Astrocyte of the spinal cord (primary cell): ENCODE measurements at places on chromosomes 4 and X.

DNA sequence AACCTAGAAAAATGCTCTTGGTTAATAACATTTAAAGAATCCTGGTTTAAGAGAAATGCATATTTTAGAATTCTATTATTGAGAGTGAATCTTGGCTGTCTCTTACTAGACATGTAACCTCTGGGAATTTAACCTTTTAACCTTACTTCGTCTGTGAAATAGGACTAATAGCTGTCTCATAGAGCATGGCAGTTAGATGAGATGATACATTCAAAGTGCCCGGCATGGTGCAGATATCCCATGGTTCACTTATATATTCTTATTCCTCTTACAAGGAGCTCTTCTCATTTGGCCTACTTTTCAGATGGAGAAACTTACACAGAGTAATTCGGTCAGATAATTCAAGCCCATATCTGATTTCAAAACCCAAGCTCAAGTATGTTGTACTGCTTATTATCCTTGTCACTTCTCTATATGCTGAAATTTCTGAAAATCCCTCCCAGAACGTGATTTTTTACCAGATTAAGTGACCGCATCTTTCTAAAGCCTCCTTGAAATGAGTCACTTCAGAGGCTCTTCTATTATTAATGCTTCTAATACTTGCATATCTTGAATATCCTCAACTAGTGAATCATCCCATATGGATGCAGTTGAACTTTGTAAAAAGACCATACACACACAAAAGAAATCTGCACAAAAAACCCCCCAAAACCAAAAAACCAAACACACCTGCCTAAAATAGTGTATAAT, 4.9 kb downstream of the CDKN2AIP start:
- no peak for DNase-seq

GRCh38 chr4:32987111-32987510, 2266.9 kb downstream of the PCDH7 start:
- DNase-seq: no peak

- DNase-seq: no peak
Measured at GRCh38 chr4:69888336-69888735, 28.4 kb upstream of the SULT1E1 start.

GRCh38 chrX:13899607-13900006, 82.7 kb upstream of the GPM6B start:
- DNase-seq: peak; percentile 67

DNA sequence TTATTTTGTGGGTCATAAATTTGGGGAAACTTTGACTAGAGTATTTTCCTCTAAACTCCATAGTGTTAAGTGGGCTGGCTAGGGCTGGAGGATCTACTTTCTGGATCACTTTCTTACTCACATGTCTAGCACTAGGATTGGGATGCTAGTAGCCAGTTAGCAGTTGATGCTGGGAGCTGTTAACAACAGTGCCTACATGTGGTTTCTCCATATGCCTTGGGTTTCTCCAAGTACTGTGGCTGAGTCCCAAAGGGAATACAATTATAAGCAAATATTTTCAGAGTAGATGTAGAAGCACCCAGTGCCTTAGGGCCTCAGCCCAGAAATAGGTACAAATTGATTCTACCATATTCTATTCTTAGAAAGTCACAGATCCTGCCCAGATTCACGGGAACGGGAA, 1614.9 kb downstream of the ARAP2 start:
- DNase-seq: no peak

DNA sequence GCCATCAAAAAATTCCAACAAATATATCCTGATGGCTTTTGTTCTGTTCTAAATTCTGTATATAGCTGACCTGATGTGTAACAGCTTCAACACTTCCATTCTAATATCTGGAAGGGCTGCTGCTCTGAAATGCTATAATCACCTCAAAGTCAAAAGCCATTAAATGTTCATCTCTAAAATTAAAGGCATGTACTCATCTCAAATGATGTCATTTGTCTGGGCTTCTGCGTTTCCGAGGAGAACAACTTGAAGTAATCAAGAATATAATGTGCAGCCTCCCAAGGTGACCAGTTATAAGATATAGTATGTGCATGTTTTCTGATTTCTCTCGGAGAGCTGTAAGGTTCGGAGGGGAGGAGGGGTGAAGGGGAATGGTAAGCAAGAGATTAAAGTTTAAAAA, 237.6 kb downstream of the SCFD2 start:
- DNase-seq: no peak

GRCh38 chr4:25863347-25863784, 578 bp upstream of the SEL1L3 start:
- no peak for DNase-seq

DNA sequence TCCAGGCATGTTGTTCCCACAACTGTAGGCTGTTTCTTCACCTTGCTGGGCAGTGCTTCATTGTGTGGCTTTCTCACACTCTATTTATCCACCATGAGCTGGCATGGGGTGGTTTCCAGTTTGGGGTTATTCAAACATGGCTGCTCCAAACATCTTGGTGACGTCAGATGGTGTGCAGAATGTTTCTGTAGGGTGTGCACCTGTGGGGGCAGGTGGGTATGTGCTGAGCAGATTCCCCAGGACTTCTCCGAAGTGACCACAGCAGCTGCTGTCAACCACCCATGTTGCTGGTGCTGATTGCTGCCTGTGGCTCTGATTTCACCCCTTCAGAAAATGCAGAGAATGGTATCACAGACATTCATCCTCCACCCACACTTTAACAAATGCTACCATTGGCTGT, 5.0 kb upstream of the PSAPL1 start:
- no peak for DNase-seq

GRCh38 chrX:33252306-33252825, 41.0 kb upstream of the DMD start:
- no peak for DNase-seq

DNA sequence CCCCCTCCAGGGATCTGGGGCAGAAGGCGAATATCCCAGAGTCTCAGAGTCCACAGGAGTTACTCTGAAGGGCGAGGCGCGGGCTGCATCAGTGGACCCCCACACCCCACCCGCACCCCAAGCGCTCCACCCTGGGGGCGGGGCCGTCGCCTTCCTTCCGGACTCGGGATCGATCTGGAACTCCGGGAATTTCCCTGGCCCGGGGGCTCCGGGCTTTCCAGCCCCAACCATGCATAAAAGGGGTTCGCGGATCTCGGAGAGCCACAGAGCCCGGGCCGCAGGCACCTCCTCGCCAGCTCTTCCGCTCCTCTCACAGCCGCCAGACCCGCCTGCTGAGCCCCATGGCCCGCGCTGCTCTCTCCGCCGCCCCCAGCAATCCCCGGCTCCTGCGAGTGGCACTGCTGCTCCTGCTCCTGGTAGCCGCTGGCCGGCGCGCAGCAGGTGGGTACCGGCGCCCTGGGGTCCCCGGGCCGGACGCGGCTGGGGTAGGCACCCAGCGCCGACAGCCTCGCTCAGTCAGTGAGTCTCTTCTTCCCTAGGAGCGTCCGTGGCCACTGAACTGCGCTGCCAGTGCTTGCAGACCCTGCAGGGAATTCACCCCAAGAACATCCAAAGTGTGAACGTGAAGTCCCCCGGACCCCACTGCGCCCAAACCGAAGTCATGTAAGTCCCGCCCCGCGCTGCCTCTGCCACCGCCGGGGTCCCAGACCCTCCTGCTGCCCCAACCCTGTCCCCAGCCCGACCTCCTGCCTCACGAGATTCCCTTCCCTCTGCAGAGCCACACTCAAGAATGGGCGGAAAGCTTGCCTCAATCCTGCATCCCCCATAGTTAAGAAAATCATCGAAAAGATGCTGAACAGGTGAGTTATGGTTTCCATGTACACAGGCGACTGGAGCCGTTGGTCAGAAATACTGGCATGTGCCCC, at the start of gene CXCL1:
Gene CXCL1, plus strand, starts transcription at position 264 of the 926 bp plus-strand sequence. Its CDS starts 78 bp downstream, at position 342.
- peak; percentile 50 for DNase-seq

DNA sequence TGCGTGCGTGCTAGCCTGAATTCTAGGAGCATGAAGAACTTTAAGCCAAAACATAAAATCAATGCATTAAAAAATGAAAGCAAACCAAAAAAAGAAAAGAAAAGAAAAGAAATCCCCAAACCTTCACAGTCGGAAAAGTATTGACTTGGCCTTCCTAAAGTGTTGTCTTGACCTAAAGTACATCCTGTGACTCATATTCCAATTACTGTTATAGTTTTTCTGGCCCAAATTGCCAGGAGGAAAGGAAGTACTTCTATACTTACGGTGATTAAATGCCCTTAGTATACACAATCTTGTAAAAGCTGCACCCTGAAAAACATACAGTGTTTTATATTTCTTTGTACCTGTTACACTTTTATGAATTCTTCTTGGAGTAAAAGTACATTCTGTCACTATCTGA, 512.8 kb downstream of the ANKRD50 start:
- peak; percentile 83 for DNase-seq

GRCh38 chr4:89712827-89713226, 124.1 kb downstream of the SNCA start:
- DNase-seq: no peak

- DNase-seq: no peak
Measured at GRCh38 chrX:74160816-74161215, 143.2 kb upstream of the ZCCHC13 start.

DNA sequence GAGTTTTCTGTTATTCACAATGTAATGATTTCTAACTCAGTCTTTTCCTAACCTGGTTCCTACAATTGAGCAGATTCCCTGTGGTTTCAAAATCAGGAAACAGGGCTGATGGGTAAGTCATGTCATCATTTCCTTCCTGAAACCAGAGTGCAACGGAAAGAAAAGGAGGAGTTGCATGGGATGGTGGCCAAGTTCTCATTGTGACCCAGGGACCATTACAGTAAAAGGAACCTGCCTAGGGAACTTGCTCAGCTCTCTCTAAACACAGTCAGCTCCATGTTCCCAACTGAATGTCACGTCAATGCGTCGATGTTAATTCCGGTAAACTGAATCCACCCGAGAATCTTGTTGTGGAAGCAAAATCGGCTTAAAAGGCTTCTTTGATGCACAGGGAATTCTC, 51.2 kb downstream of the LGI2 start:
- DNase-seq: no peak

DNA sequence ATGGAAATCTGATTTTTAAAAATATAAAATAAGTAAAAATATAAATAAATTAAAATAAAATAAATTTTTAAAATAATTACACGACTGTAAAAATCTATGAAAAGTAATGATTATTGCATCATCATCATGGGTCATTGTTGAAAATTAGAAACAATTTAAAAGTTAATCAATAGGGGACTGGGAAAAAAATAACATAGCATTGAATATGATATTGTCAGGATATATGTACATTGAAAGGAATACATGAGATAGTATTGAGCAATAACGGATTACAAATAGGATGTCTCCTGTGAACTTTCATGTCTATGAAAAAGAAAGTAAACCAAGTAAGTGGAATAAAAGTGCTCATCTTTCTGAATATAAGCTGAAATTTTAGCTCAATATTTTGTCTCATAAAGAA, 566.8 kb upstream of the HTR2C start:
- no peak for DNase-seq
